Inflammatory macrophage treated with lipopolysaccharide for 4 hours (primary cell): ENCODE measurements at places on chromosomes 12 and 14.

GRCh38 chr12:121095544-121096198 is 37.0 kb upstream of the P2RX7 start:
- DNase-seq = peak; percentile 66

DNA sequence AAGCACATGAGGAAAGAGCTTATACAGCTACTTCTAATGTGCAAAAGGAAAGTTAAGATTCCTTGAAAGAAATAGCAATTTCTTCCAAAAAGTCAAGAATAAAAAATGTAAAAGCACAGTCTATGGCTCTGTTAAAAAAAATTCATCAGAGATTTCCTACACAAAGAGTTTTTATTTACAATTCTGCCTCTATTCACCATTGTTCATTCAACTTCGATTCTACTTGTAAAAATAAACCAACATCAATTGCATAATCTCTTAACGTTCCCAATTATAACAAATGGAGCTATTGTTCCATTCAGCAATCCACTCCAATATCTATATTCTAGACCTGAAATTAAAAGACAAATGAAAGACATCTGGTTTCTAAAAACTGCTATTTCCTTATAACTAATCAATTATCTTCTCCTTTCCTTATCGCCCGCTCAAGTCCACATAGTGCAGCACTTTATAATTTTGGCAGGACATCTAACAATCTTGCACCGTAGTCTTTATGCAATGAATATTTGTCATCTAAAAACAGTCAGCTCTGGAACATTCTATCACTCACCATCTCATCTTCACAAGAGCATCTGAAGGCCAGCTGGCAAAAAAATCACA is 6.2 kb downstream of the EIF2S3B start:
- DNase-seq = no peak

DNA sequence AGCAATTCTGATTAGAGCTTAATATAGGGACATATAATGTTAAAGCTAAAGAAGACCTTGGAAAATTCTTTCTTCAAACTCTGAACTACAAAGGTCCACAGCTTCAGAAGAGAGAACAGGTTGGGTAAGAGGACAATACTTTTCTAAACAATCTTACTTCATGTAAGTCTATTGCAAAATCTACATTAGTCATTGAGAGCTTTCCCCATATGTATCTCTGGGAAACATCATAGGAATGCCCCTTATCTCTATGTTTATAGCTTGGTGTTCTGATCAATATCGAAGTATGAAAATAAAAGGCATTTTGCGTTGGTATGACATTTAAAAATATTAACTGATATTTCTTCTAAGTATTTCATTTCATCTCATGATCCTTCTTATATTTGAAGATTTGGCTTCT is 962.6 kb downstream of the AACS start:
- DNase-seq = no peak

- no peak for DNase-seq
Measured at GRCh38 chr12:120230326-120230973, 29.5 kb upstream of the RPLP0 start.

- DNase-seq = no peak
Measured at GRCh38 chr12:121222847-121223246, 12.9 kb downstream of the P2RX4 start.

DNA sequence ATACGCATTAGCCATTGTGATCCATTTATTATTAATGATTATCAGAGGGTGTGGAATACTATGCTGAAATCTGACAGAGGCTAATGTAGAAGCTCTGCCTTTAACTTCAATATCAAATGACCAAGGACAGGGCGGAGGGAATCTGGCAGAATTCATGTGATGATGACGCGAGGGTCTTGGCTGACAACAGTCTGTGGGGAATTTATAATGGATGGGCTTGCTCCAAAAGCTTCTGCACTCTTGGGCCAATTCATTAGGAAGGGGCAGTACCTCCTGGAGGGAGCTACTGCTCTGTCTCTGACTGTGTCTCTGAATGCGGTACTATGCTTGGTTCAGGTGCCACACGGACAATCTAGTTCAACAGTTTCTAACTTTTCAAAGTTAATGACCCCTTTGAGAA is 46.2 kb downstream of the GALNT8 start:
- DNase-seq = no peak

DNA sequence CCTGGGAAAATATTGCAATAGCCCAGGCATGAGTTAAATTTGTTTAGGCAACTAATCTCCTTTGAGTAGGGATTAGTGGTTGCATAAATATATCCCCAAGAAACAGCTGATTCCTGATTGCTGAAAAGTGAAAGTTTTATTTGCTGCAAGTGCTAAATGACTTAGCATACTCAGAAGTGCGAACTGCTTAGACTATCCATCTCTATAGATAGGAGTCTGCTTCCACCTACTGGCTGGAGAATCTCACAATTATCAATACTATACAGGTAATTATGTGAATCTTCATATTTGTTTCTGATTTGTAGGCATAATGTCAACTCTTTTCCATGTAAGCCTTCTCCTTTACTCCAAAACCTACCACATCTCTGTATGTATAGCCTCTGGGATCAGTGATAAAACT is 12.0 kb upstream of the SLCO1B3 start:
- DNase-seq = no peak

DNA sequence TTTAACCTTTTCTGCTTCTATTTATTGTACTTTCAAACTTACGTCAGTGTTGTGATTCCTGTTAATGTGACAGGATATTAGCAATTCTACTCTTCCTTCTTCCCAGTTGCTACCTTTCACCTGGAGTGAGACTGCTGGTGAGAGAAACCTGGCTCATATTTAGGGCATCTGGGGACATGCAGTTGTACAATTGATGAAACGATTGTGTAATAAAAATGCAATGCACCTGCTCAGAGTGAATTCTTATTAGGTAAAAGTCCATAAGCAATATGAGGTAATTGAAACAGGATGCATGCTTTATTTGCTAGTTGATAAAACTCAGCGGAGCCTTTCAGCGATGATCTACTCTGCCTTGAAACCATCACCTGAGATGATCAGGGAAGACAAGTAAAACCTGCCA is 116.1 kb upstream of the FBXO33 start:
- DNase-seq = no peak

DNA sequence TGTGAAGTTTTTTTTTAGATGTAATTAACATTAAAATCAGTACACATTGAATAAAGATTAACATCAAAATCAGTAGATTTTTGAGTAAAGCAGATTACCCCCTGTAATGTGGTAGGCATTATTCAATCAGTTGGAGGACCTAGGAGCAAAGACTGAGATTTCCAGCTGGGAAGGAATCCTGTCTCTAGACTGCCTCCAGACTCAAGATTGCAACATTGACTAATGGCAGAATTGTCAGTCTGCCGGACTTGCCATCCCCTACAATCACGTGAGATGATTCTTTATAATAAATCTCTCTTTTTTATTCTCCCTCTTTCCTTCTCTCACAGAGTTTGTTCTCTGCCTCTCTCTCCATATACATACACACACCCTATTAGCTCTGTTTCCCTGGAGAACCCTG is 51.4 kb upstream of the SLC6A15 start:
- DNase-seq = no peak

DNA sequence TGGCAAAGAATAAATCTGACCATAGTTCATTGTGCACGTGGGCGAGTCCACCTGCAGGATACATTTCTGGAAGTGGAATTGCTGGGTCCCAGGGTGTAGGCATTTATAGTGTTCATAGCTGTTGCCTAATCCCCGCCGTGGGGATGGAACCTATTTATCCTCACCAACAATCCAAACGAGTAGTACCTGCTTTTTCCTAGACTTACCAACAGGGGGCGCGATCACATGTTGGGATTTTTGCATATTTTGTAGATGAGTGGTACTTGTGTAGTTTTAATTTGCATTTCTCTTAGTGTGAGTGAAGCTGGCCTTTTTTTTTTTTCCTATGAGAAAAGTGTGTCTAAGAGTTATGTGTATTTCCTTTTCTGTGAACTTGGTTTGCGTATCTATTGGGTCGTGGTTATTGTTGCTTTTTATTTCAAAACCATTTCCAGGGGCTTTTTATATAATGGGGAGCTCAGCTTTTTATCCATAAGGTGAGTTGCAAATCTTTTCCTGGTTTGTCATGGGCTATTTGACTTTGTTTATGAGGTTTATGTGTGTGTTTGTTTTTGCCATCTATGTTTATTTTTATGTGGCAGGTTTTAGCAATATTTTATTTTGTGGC is 67.2 kb downstream of the CCDC92 start:
- DNase-seq = peak; percentile 52

DNA sequence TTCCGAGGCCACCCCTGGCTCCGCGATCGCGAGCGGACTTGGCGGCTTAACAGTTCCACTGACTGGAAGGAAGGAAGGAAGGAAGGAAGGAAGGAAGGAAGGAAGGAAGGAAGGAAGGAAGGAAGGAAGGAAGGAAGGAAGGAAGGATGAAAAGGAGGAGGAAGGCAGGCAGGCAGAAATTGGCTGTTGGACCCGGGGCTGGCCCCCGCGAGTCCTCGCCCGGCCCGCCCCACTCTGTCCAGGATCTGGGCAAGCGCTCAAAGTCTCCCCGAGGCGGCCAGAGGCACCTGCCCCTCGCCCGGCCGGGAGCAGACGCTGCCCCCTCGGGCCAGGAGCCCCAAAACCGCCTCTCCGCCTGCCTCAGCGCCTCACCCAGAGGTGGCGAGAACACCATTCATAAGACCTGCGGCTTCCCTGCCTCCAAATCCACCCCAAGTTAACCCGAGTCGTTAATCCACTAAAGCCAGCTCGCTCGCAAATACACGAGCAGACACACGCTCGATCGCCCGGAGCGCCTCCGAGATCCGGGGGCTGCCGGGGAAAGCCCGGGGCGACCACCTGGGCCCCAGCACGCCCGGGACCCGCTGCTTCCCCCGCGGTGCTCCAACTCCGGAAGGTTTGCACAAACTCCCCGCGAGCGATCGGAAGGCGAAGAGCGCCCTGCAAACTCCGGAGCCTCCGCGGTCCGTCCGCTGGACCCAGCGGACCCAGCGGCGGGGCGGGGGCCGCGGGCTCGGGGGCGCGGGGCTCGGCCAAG is 844 bp downstream of the DPF3 start:
- DNase-seq = no peak

- no peak for DNase-seq
Measured at GRCh38 chr12:130436741-130437501, 99.2 kb downstream of the PIWIL1 start.

DNA sequence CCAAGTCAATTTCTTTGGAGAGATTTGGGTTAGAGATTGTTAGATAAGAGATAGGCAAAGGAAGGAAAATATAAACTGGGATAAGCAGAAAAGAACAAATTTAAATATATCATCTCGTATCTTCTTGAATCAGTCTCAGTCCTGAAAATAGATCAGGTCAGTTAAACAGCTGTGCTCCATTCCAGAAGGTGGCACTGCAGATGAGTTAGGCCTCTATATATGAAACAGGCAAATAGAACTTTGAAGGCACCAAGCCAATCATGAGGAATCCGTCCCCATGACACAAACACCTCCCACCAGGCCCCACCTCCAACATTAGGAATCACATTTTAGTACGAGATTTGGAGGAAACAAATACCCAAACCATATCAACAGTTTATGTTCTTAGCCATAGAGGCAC is 605.5 kb upstream of the USP15 start:
- DNase-seq = no peak

GRCh38 chr12:124464830-124465229 is 102.6 kb downstream of the NCOR2 start:
- DNase-seq = no peak

GRCh38 chr12:123967121-123967586 is 5.5 kb downstream of the CCDC92 start:
- no peak for DNase-seq

- no peak for DNase-seq
Measured at GRCh38 chr14:34174973-34175372, 224.1 kb upstream of the EGLN3 start.

DNA sequence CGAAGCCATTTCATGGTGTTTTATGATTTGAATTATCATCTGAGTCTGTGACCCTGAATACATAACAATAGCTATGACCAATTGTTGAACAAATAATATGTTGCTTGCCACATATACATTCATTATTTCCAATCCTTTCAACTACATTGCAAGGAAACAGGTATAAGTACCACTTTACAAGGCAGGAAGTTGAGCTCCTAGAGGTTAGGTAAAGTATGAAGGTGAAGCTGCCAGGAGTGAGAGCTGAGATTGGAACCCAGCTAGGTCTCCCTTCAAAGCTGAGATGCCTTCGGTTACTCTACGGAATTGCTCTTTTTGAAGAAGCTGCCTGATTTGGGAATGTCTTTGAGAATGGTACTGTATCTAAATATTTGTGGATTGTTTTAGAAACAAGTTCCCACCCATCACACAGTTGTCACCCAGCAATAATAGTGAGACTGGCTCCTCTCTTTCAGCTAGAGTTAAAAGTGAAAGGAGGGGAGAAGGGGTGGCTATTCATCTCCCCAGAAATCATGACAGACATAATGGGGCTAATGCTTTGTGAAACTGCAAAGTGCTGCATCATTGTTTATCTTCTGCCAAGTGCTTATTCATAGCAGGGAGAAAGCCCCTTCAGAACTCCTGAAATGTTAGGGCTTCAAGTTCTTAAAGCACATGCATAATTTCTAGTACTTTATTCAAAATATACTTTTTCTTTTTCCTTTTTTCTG is 75.9 kb upstream of the AMIGO2 start:
- no peak for DNase-seq

DNA sequence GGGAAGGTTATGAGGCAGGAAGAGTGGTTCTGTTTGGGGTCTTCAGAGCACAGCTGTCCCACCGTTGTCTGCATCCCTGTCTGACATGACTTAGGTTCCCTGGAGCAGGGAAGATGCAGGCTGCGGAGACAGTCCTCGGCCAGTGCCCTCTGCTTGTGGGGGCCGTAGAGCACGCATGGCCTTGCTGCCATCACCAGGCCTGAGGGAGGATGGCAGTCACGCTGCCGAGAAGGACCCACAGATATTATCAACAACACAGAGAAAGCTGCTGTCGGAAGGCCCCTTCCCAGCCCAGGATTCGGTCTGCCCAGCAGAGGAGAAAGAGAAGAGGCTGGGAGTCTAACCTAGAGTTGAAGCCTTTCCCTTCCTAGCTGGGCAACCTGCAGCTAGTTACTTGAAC is 35.0 kb downstream of the ERH start:
- DNase-seq = no peak

- no peak for DNase-seq
Measured at GRCh38 chr12:133010657-133011297, 24.6 kb downstream of the ZNF26 start.

GRCh38 chr14:72559669-72560255 is 334.1 kb downstream of the DPF3 start:
- no peak for DNase-seq

GRCh38 chr12:123150744-123151456 is at the start of gene PITPNM2:
Gene PITPNM2 (minus strand): TSS chr12:123151090. CDS start chr12:123034590, 116,500 bp downstream.
- peak; percentile 67 for DNase-seq

GRCh38 chr12:93033948-93034347 is 104.9 kb upstream of the EEA1 start:
- no peak for DNase-seq

GRCh38 chr12:12004524-12004923 is 66.2 kb upstream of the BCL2L14 start:
- DNase-seq = no peak

DNA sequence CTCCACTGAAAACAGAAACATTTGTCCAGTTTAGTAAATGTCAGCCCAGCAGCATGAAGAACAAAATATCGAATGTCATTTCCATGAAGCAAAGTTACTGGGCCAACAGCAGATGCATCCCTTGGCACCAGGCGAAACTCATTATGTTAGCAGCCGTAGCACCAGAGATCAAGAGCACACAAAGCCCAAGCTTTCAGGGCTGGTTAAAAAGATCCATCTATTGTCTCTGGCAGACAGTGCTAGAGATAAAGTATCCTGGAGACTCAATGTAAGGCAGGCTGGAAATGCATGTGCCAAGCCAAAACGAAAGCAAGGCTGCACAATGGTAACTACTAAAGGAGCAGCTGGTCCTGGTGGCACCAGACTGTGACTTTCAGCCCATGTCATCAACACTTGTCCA is 120.3 kb upstream of the PLEKHG7 start:
- DNase-seq = no peak
